Pulmonary artery endothelial cell (primary cell): ENCODE measurements at places on chromosomes 11 and 22.

GRCh38 chr11:112962579-112963367 lies 1.6 kb downstream of the NCAM1 start:
- DNase-seq = no peak

DNA sequence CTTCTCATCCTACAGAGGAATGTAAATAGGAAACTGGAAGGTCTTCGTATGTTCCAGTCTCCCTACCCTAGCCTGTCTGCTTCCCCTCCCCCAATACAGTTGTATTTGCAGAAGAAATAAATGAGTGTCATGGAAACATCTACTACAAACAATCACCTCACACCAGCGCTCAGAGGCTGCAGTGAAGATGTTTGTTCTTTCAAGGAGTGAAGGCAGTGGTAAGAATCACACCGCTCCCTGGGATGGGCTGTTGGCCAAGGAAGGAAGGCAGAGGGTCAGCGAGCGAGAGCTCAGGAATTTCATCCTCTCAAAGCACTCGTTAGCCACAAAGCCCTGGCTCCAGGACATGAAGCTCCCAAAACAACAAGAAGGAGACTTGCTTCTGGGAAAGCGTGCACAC lies 1.1 kb upstream of the IGSF9B start:
- no peak for DNase-seq

- DNase-seq = no peak
Measured at GRCh38 chr22:18115906-18116371, 5.3 kb downstream of the TUBA8 start.

- DNase-seq = no peak
Measured at GRCh38 chr11:78504181-78504580, 70.5 kb downstream of the NARS2 start.

DNA sequence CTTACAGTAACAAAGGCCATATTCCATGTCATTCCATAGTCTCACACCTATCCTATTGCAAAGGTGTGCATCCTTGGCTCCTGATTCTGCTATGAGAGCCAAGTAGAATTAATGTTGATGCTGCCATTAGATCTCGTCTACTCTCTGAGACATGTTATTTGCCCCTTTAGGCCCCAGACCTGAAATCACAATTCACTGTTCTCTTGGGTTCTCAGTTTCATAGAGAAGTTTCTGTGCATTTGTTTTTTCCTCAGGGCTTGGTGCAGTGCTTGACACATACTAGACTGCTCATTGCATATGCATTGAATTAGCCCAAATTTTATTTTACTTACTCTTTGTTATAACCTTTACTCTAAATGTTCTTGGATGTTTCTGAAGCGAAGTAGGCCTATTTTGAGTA lies 265.7 kb downstream of the JRKL start:
- no peak for DNase-seq

DNA sequence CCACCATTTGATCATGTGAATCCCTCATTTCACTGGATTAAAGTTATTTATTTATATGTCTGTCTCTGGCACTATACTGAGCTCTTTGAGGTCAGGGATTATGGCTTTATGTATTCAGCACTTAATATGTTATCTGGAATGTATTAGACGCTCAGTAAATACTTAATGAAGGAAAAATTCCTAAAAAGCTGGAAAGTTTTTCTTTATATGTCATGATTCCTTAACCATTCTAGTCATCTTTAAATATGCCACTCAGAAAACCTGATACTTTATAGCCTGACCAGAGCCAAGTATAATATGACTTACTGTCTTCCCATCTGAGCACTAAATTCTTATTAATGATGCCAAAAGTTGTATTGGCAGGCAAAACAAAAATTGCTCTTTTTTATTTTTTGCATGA lies 27.1 kb downstream of the RNF169 start:
- no peak for DNase-seq

- DNase-seq = no peak
Measured at GRCh38 chr11:45885274-45885920, at the start of gene MAPK8IP1. MAPK8IP1 (plus strand) TSS chr11:45885651; CDS start chr11:45885821, 170 bp downstream.

GRCh38 chr11:124762105-124762623 lies at the start of gene ESAM:
ESAM (minus strand) TSS chr11:124762290; CDS start chr11:124762154, 136 bp downstream.
- DNase-seq = no peak

DNA sequence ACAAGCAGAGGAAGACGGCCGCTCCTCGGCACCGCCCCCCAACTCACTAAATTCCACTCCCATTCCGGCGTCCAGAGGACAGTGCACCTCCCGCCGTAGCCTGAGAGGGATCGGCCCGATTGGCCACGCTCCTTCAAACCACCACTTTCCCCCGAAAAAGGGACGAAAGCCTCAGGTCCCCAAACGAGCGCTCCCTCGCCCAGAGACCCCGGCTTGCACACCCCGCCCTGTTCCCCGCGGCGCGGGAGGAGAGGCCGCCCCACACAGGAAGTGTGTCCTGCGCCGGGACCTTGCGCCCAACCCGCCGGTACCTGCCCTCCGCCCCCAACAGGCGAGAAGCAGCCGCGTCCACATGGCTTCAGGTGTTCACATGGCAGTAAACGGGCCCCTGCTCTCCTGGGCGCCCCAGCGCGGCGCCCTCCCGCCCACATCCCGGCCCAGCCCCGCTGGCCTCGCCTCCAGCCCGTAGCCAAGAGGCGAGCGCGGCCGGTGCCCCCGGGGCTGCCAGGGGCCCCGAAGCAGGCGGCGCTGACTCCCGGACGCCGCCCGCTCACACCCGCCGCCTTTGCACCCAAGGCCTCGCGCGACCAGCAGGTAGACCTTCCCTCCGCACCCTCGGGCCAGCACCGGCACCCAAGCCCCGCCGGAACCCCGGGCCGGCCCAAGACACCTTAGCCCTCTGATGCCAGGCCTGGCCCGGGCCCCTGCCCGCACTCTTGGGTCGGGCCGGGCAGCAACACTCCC lies 849 bp downstream of the TCF20 start:
- no peak for DNase-seq

DNA sequence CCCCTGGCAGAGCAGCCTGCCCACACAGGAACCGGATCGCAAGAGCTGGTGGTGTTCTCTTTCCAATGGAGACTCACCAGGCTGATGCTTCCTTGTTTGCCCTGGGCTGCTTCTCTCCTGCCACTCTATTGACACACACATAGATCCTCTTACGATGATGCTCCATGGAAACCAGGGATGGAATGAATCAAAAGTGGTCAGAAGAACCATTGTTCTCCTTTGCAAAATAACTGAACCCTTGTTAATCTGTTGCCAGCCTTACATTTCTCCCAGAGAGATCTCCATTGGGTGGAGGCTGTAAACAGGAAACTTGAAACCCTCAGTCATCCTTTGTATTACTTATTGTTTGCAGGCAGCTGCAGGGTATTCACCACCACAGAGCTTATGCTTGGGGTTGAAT lies 24.6 kb upstream of the LDLRAD3 start:
- DNase-seq = peak; percentile 45

DNA sequence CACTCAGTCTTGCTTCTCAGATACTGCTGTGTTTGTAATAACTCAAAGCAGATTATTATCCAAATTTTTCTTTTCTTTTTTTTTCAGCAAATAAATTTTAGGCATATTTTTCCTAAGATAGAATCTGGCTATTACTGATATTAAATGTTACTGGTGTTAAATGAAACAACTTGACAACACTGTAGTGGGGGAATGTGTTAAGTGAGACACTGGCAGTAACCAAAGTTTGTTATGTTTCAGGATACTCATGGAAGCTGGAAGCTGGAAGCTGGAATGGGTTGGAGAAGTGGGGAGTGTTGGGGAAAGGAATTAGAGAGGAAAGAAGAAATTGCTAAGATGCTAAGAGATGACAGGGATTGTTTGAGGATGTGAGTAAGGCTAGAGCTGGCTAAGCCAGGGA lies 24.9 kb downstream of the PGR start:
- no peak for DNase-seq

DNA sequence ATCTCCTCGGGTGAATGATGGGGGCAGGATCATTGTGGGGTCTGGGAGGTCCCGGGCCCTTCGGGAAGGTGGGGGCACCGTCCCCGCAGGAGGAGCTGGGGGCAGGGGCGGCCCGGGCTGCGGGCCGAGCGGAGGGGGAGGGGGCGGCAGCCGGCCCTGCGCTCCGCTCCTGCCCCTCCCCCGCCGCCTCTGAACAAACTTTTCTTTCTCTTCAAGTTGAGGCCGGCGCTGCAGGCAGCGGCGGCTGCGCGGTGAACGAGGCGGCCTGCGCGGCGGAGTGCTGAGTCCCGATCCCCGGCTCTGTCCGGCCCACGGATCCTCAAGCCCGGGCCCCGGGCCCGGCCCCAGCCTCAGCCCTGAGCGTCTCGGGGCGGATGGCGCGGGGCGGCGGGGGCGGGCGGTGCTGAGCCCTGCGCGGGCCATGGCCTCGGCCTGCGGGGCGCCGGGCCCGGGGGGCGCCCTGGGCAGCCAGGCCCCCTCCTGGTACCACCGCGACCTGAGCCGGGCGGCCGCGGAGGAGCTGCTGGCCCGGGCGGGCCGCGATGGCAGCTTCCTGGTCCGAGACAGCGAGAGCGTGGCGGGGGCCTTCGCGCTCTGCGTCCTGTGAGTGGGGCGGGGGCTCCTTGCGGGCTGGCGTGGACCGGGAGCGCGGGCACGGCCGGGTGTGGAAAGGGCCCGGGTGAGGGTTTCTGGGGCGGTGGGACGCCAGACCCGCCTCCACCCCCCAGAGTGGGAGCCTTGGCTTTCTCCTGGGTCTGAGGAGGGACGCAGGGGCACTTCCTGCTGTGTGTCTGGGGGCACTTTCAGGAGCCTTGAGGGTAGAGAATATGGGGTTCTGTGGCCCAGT lies at the start of gene INPPL1:
Gene INPPL1 (plus strand): TSS at position 204 of the 847 bp plus-strand sequence. CDS start 218 bp downstream, at position 422.
- DNase-seq = no peak

GRCh38 chr11:122724520-122724919 lies 69.0 kb downstream of the UBASH3B start:
- DNase-seq = peak; percentile 45

- DNase-seq = peak; percentile 26
Measured at GRCh38 chr11:28529540-28530410, 421.6 kb downstream of the METTL15 start.

DNA sequence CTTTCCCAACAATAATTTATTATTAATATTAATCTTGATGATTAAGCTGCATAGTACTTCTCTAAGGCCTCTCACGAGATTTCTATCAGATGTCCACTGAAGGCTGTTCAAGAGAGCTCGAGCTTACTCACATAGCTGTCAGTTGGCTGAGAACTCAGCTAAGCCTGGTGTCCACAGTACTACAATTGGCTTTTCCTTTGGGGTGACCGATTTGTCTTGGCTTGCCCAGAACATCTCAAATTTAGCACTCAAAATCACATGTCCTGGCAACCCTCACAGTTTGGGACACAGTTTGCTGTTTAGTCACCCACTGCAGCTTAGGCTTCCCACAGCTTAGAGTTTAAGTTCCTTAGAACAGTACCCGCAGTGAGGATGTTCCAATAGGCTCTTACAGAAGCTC lies 96.5 kb downstream of the LUZP2 start:
- no peak for DNase-seq

- no peak for DNase-seq
Measured at GRCh38 chr11:77487790-77488189, 13.9 kb upstream of the PAK1 start.
